ENCODE measurements at places on chromosomes 7 and 10.

- DNase-seq = no peak
Observed at GRCh38 chr7:81768951-81769778, 682 bp downstream of the HGF start.

GRCh38 chr10:26384600-26384999 is 53.5 kb upstream of the APBB1IP start:
- DNase-seq = peak; percentile 3

DNA sequence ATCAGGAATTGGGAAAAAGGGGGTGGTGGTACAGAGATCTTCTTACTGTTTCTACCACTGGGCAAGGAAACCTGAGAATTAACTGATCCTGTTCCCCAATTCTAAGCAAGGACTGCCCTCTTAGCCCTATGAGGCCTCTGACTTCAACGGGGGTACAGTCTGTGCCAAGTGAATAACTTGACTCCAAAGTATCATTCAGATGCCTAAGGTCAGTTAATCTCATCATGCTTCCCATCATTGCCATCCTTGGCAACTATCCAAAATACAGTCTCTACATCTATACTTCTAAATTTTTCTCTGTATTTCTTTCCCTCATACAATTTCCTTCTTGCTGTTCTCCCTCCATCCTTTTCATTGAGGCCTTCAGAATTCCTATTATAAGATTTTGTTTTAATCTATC is 10.5 kb downstream of the PPP3CB start:
- DNase-seq = no peak

GRCh38 chr7:157228864-157229422 is 90.2 kb downstream of the UBE3C start:
- peak; percentile 37 for DNase-seq

DNA sequence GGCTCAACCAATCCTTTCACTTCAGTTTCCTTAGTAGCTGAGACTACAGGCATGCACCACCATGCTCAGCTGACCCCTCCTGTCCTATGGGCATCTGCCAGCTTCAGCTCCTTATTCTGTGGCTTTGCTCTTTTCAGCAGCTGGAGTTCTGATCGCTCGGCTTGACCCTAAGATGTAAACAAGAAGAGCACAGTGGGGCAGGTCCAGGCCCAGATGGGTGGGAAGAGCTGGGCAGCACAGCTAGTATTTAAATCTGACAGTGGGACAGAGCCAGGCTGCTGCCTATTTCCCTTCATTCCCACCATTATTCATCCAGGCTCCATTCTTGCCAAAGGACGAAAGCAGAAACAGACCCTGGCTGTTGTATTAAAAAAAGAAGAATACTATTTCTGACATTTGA is 494.9 kb upstream of the PODXL start:
- no peak for DNase-seq

DNA sequence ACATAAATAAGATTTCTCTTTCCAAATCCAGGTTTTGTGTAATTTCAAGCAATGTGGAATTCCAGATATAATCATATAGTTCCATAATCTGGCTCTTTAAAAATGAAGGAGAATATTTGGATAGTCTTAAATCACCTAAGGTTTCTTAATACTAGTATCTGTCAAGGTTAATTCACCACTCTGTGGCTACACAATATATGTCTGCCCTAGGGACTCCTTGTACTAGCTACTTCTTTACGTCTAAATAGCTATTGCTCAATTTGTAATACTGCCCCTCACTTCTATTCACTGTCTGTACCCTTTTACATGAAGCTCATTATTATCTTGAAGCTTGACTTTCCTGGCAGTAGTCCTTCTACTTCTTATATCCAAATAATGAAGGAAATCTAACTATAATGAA is 47.2 kb downstream of the CACNA2D1 start:
- DNase-seq = no peak

DNA sequence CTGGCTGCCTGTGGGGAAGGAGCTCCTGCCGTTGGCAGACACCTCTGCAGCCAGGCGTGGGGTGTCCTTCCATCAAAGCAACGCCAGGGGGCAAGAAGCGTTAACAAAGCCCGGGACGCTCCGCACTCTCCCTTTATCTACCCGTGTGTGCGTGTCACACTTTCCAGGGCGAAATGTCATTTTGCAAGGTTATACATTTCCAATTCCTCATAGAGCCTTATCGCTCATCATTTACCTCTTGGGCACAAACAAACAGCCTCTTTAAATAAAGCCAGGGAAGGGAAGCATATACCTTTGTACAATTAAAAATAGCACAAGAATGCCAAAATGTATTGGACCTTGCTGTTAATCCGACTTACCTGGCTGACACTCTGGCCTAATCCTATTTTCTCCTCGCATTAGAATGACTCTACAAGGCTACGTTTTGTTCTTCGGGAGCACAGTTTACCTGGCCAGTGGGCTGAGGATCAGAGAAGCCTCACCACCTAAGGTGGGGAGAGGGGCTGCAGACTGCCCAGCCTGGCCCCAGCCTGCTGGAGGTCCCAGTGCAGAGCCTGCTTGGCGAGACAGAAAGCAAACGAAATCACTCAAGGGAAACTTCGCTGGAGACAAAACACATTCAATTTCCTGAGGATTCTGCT is 77.6 kb upstream of the EN2 start:
- DNase-seq = peak; percentile 62

DNA sequence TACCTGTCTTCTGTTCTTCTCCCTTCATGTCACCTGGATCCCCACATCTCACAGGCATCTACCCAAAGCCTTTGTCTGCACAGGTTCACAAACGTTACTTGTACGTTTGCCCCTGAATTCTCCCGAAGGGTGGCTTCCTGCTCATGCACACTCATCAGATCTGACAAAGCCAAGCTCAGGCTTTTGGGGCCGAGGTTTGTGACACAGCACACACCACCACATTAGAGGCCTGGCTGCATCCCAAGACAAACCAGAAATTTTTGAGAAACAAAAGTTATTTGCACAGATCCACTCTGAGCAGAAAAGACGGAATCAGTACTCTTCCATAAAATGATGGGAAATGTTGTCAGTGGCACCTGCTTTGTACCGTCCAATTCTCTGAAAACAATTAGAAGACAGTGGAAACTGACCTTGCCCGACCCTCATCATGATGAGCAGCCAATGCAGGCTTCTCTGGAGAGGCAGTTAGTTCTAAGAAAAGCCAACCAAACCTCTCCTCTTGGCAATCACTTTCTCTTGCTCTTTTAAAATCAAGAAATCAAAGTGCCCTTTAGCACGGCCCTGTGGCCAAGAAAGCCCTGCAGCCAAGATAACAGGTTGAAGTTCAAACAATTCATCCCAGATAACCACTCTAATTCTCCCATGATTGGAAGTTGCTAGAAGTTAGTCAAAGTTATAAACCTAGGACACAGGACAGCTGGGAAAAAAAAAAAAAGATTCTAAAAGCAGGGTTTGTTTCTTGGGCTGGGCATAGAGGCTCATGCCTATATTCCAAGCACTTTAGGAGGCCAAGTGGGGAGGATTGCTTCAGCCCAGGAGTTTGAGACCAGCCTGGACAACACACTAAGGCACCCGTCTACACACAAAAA is 13.6 kb upstream of the SVIL start:
- peak; percentile 17 for DNase-seq

GRCh38 chr7:139693651-139694388 is 84.0 kb downstream of the HIPK2 start:
- DNase-seq = no peak

- no peak for DNase-seq
Observed at GRCh38 chr7:154324196-154324595, 272.0 kb downstream of the DPP6 start.

DNA sequence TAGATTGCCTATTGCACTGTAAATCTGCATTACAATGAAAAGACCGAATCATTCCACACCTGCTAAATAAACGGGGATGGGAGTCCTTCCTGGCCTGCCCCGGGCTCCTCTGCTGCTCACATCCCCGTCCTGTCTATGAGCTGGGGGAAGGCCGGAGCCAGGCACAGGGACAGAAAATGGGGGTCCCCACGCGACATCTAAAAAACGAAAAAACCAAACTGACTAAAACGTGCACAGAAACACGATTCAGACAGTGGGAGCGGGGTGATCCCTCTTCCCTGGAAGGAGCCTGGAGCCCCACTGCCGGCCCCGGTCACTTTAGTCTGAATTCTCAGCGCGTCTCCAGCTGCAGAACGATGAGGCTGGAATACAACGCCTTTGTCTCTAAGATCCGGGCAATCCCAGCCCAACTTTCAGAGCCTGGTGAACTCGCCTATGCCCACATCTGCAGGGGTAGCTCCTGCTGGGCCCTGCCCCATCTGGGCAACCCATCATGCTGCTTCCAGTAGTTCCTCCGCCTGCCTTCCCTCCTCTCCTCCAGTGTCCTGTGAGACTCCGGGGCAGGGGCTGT is 78.0 kb downstream of the ADARB2 start:
- no peak for DNase-seq

DNA sequence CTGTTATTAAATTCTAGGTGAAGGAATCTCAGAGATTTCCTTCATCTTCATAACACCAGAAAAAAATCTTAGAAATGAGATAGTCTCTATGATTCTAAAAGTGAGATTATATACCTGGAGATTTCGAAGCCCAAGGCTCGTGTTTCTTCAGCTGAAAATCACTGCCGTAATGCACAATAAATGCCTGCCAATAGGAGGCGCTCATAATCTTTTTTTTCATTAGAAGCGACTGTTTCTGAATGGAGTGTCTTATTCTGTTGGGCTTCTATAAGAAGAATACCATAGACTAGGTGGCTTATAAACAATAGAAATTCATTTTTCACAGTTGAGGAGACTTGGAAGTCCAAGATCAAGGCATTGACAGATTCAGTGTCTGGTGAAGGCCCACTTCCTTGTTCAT is 294.7 kb downstream of the PRKG1 start:
- no peak for DNase-seq

DNA sequence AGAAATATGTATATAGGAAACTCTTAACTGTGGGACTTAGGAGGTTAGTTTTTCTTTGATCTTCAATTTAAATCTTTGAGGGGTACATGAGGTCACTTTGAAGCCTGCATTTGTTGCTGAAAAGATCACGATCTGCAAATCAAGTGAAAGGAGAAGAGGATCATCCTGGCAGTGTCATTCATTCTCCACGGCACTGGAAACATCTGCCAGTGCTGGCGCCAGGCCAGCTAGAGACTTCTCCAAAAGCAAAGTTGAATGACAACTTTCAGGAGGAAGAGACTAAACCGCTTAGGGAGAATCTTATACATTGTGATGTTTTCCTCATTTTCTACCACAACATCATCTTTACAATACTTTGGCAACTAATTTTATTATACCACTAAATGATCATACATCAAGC is 42.5 kb downstream of the MRC1 start:
- DNase-seq = no peak

GRCh38 chr7:159025161-159025779 is 119.4 kb downstream of the VIPR2 start:
- no peak for DNase-seq

DNA sequence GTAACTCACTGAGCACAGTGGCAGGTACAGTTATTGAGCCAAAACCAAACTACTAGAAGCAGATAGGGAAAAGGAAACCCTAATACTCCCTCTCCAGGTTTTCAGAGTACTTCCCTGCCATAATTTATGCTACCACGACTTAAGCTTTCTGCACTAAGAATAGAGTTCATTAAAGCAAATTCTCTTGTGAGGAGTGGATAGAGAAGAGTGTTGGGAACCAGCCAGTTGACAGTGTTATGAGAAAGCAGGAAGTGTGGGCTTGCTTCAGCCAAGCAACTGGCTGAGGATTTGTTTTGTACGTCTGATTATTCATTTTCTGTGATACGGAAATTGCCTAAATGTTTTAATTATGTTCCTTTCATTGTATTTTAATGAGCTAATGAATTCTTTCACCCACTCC is 280.5 kb downstream of the KIF20B start:
- peak; percentile 74 for DNase-seq

DNA sequence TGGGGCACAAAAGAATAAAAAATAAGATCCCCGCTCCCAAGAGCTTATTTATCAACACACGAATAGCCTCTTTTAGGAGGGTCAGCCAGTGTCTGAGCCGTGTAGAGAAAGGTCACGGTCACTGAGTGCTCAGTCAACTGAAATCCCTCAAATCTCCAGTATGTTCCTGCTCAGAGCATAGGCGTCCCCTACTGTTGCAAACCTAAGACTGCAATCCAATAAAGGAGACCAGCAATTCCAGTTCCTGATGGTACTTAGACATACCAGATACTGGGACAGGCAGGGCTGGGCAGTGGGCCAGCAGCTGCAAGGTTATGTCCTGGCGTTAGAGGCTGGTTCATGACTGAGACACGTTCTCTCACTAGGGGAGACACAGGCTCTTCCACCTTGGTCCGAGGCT is 93.6 kb downstream of the CACNB2 start:
- no peak for DNase-seq

DNA sequence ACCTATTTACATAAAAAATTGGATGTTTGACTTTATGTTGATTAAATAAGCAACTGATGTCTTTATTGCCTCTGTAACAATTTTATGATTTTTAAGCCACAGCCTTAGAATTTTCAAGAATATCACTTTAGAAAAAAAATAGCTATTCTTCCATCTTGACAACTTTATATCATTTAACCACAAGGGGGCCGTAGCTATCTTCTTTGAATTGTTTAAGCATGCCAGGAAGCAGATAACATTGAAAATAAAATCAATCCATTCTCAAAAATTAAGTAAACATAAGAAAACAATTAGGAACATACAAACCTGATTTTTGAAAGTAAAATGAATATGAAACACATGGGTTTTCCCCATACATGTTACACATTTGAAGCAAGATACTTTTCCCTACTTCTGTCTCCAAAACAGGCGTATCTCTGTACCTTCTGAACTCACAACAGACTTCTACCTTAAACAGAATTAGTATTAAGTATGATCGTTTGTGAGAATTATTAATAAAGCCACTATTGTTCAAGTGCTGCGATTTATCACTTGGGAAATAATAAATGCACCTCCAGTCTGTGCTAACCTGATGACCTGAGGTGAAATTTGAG is 209.0 kb downstream of the CACNA2D1 start:
- peak; percentile 50 for DNase-seq

GRCh38 chr10:3495281-3495680 is 289.7 kb downstream of the KLF6 start:
- no peak for DNase-seq

DNA sequence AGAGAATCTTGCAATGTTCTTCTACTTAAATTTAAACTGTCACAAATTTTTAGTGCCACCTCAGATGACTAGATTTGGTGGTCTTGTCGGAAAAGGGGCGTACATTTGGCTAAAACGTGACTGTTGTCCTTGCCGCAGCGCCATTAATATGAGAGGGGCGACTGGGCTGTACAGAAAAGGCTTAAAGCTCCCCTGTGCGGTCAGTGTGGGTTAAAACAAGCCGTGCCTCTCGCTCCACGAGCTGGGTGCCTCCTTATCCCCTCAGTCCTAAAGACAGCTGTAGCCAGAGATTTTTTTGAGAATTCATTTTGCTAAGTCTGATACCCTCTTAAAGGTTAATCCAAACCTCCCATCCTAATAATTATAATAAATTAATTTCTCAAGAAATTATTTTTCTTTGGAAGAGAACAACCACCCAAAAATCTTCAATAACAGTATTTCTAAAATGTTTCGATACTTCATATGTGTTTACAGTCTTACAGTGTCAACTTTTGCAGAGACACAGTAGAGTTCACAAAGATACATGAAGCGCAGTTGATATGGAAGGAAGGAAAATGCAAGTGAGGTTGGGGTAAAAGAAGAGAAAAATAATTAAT is 68.6 kb downstream of the C7orf25 start:
- DNase-seq = peak; percentile 54
